ENCODE measurements at places on chromosomes 4 and X. TPM values are rescaled to one million over a fixed set of nuclear protein-coding genes. Genes with fewer than 3 reads are reported as not detected.

DNA sequence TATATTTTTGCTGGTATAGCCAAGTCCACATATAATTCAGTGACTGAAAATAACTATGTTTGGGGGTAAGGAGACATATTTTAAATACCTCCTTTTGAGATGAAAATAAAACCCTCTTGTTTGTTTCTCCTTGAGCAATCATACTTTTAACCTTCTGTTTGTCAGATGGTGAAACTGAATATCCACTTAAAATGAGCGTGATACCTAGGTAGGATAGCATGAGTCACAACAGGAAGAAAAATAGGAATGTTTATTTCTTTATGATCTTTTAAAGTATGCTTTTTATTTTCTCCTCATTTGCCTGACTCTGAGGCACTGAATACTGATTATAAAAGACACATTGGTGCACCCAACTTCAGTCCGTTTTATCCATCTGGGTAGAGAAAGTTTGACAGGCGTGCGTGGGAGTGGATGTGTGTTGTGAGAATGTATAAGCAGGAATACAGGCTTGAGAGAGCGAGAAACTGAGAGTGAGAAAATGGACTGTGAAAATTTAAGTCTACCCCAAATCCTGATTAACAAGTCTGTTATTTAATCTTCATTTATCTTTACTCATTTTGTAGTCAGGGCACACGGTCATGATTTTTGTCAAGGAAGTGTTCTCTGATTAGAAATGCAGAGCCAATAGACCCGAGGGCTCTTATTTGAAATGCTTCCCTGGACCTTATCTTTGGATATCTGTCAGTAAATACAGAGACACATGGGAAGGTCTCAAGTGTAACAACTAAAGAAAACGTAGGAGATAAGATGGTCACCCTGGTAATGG, 62.1 kb upstream of the ANTXR2 start:
- DNase-seq, result no peak

DNA sequence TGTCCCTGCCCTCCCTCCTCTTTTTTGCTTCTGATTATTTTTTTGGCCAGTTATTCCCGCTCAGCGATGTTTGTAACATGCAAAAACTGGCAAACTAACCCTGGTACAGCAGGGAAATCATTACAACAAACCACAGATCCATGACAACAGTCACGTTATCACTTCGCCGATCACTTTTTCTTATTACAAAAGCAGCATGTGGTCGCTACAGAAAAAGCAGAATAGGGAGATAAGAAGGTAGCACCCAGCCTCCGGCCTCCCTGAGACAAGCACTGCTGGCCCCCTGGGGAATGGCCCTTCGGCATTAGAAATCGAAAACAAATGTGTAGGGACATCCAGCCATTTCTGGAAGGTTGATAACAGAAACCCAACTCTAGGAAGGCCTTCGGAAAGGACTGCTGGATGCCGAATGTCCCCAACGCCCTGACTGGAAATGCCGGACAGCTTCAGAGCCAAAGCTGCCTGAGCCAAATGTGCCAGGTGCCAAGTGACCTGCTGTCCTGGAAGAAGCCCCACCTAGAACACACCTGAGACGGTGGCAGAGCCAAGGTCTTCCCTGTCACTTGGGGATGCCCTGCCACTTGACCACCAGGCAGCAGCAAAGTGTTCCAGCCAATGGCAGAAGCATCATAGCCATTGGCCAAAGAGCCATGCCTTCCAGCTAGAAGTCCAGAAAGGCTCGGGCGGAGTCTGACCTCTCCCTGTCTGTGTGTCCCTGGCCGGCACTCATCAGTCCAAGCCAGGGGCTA, 2.9 kb downstream of the IDH3G start:
- DNase-seq, result no peak

DNA sequence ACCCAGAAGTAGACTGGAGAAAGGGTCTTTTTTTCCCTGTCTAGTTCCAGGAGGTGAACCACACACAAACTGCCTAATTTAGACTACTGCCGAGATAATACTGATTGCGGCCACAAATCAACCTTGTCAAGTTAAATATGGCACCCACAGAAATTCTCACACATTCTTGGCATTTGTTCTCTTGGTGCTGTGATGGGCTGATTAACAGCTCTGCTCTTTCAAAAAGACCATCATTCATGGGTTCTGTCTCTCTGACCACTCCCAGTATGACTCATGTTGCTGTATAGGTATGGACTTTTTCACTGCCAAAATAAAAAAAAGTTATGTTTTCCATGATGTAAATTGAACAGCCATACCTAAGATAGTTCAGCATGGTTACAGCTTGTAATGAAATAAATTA, 1003.5 kb upstream of the LCORL start:
- no peak for DNase-seq

DNA sequence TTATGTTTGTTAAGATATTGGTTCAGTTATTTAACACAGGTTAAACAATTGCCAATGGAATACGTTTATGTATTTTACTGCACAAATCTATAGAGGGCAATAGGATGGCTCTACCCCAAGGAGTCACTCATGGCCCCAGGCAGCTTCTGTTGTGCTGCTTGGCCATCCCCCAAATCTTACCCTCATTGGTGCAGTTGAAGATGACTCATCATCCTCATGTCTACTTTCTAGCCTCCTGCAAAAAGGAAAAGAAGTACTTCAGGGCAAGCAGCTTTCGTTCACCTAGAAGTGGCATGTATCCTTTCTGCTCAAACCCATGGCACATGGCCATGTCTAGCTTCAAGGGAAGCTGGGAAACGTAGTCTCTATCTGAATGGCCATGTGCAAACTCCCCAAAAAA, 14.2 kb downstream of the PHOX2B start:
- DNase-seq, result no peak

- DNase-seq, result peak; percentile 66
Measured at GRCh38 chrX:20265726-20266681, 705 bp downstream of the RPS6KA3 start.

GRCh38 chr4:94357624-94358023, 15.0 kb upstream of the HPGDS start:
- no peak for DNase-seq

DNA sequence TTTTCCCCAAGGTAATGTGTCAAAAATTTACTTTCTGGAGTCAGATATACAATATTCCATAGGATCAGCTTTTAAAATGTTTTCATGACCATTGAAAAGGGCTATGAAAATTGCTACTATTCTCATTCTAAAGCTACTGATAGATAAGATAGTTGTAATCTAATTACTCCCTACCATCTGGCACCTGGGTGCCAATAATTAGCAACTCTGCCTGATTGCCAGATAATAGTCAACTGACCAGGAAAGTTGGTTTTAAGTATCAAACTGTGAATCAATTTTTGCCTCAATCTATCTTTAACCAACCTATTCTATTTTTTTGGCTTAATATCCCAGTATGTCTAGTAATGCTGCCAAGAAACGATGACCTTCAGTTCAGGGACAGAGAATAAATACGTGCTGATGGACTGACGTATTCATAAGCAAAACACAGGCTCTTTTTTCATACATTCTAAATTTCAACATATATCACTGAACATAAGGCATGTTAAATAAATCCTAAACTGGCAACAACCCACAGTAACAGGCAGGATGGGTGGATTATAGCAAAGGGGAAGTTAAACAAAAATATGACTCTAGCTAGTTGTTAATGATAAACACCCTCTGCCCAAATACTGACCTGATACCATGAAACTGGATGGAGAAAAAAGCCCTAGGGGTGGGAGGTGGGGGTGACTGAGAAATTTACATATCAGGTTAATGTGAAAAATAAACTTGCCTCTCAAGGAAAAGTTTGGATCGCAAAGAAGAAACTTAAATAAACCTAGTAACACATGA, 18.2 kb downstream of the SH3RF1 start:
- no peak for DNase-seq

Gene IGFBP7
- 117 TPM for total RNA-seq

Gene RS1
- total RNA-seq, result not detected

Gene CCDC149
- total RNA-seq, result 2.7 TPM

Gene GAGE12F
- not detected for total RNA-seq

Gene INTU
- total RNA-seq, result 3.0 TPM

All from hematopoietic multipotent progenitor cell (in vitro differentiated cells).